ENCODE measurements at places on chromosomes 7 and 10.
A peak's percentile ranks its signal among the peaks of the same experiment; 100 is the strongest.

- peak; percentile 70 for DNase-seq
Measured at GRCh38 chr7:105675934-105676371, 94.7 kb upstream of the EFCAB10 start.

DNA sequence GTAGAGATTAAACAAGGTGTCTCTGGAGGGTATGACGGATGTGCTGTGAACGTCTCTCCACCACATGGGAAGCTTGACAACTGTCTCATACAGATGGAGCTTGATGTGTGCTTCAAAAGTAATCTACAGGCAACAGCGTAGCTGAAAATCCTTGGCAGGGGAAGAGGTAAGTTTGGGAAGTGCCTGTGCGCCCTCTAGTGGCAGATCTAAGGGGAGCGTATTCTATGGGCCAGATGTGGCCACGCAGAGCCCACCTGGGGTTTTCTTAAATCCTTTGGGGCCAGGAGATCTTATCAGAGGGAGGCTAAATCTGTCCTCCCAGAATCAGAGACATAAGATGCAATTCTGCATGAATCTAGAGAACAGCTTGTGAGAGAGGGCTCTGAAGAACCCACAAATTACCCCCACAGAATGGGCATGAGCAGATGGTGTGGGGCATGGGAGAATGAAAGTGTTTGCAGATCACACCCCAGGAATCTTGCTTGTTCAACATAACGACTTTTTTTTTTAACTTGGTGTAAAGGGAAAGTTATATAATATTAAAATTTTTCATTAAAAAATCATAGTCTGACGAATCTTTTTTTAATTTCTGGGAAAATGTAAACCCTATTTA lies 91.2 kb upstream of the MPP7 start:
- DNase-seq = peak; percentile 69

DNA sequence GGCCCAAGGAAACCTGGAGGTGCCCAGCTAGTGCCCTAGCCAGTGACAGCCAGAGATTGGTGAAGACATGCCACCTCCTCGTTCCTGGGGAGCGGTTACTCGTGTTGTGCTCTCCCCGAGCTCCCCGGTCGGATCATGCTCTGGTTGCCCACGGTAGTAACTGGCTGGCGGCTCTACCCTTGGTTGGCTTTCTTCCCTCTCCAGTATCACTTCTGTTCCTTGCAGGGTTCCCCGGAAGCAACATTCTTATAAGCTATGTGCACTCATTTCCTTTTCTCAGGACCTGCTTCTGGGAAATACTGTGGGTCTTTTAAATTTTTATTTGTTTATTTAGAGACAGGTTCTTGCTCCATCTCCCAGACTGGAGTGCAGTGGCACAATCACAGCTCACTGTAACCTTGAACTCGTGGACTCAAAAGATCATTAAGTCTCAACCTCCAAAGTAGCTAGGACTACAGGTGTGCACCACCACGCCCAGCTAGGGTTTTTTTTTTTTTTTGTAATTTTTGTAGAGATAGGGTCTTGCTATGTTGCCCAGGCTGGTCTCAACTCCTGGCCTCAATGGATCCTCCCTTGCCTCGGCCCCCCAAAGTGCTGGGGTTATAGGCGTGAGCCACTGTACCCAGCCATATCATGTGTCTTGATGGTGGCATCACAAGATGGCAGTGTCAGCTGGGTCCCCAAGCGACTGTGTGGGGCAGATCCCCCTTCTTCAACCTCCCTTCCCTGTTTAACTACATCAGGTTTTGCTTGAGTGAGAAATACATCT lies 6.9 kb upstream of the CALHM1 start:
- DNase-seq = no peak

- no peak for DNase-seq
Measured at GRCh38 chr10:70872291-70872690, 16.1 kb downstream of the PCBD1 start.

DNA sequence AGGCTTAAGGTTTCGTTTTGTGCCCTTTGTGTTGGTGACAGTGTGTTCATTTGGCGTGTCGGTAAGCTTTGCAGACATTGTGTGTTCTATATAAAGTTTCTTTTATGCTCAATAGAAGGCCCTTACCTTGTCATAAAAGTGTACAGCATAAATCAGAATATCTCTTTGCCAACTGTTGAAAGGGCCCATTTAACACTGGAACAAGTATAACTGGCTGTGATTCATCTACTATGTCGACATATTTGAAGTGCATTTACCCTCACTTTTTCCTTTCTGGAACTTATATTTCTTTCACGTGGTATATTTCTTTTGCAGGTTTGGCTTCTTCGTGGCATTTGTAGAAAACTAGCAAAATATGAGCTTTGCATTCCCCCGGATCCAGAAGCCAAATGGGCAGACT lies 32.7 kb downstream of the EEPD1 start:
- DNase-seq = no peak

DNA sequence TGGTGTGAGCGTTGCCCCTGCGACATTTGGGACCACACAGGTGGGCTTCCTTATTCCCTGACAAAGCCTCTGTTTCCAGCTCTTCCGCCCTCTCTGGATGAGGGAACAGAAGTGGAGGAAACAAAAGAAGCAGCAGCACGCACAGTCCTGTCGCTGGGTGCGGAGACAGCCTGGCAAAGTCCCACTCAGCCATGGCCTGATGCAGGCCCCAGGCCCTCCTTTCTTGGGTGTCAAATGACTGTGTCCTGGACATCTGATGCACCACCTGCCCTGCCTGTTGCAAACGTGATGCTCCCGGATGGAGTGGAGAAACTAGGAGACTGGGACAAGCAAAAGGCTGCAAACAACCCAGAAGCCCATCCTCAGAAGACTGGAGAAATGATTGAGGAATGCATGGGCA lies 20.7 kb downstream of the ZMIZ2 start:
- no peak for DNase-seq

Data from CD4-positive, alpha-beta T cell treated with Interleukin-10 for 1 hour (primary cell).